ENCODE measurements at places on chromosomes 4 and X.

DNA sequence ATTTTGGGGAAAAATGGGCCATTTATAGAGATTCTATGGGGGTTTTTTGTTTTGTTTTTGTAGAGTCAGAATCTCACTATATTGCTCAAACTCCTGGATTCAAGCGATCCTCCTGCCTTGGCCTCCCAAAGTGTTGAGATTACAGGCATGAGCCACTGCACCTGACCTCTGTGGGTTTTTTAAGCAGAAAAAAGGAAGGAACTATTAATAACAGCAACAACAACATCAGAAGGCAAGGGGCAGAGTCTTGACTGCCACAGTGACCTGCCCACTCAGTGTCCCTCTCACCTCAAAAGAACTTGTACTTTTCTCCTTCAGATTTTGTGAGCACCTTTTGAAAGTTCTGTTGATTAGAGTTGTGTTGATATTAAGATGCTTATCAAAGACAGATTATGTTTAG, 48.1 kb downstream of the FNIP2 start:
- DNase-seq, result no peak

DNA sequence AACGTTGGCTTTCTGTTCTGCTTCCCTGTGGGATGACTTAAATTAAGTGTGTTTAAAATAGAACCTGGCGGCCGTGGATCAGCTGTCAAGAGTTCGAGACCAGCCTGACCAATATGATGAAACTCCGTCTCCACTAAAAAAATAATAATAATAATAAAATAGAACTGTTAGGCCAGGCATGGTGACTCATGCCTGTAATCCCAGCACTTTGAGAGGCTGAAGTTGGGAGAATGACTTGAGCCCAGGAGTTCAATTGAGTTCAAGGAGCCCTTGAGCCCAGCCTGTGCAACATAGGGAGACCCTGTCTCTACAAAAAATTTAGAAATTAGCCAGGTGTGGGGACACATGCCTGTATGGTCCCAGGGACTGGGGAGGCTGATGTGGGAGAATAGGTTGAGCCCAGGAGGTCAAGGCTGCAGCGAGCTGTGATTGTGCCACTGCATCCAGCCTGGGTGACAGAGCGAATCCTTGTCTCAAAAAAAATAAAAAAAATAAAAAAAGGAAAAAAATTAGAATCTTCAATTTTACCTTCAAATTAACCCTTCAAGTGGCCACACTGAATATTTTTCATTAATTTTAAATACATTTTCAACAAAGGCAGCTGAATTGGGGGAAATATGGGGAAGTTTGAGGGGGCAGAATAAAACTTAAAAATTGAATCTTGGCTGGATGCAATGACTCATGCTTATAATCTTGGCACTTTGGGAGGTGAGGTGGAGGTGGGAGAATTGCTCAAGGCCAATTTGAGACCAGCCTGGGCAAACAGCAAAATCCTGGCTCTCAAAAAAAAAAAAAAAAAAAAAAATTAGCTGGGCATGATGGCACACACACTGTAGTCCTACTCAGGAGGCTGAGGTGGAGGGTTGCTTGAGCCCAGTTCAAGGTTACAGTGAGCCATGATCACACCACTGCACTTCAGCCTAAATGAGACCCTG, 31.8 kb upstream of the HSD17B13 start:
- DNase-seq, result no peak

DNA sequence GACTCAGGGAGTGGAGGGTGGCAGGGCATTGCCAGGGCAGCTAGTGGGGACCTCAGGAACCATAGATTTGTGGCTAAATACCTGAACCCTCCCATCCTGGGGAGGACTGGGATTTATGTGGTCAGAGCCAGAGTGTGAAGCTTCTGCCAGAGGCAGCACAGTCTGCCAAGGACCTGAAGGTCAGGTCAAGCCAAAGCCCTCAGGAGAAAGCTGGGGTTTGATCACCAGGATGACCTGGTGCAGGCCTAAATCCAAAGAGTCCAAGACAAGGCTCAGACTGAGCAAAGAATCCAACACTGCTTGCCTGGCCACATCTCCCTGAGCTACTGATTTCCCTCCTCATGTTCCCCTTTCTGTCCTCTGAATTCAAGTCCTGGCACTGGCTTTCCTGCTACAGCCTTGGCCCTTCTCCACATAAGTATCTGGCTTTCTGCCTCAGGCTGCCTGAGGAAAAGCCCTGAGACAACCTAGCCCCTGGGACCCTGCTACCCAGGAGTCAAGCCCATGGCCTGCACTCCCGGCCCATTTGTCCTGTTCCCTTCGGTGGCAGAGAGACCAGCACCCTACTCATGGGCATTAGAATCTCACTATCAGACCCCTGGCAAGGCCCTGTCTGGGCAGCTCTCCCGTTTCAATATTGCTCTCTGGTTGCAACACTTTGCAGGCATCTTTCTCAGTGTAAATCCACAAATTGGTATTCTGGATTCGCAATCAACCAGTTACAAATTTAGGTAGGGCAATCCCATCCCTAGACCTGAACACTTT, 39.3 kb upstream of the SLC25A43 start:
- DNase-seq, result no peak

- no peak for DNase-seq
Observed at GRCh38 chr4:108157655-108158054, 11.1 kb downstream of the LEF1 start.

- DNase-seq, result no peak
Observed at GRCh38 chr4:86939729-86940575, 5.1 kb downstream of the AFF1 start.

- DNase-seq, result no peak
Observed at GRCh38 chr4:105838082-105838481, 57.2 kb upstream of the NPNT start.
